ENCODE measurements at places on chromosomes 13 and 19. TPM values are rescaled to one million over a fixed set of nuclear protein-coding genes. Genes with fewer than 3 reads are reported as not detected.

Gene SLC25A41
- polyA plus RNA-seq = not detected

Gene TNNI3
- not detected for polyA plus RNA-seq

Gene SERPINE3
- not detected for polyA plus RNA-seq

Gene ZNF792
- 7.6 TPM for polyA plus RNA-seq

Gene FGF9
- 0.64 TPM for polyA plus RNA-seq

Gene IFNL1
- polyA plus RNA-seq = not detected

Gene APOC4
- polyA plus RNA-seq = not detected

Gene CGB5
- not detected for polyA plus RNA-seq

Gene KLF1
- not detected for polyA plus RNA-seq

Gene KCNJ14
- 0.12 TPM for polyA plus RNA-seq

Gene MIA
- polyA plus RNA-seq = not detected

Gene IGLON5
- not detected for polyA plus RNA-seq

Gene KLK5
- polyA plus RNA-seq = not detected

Gene PGLYRP2
- not detected for polyA plus RNA-seq

Gene GJB6
- 2.0 TPM for polyA plus RNA-seq

Gene CEACAM20
- polyA plus RNA-seq = not detected

Gene ZNF558
- polyA plus RNA-seq = 4.8 TPM

Gene SHANK1
- not detected for polyA plus RNA-seq

Gene PEAK3
- 0.49 TPM for polyA plus RNA-seq

Gene HPN
- polyA plus RNA-seq = not detected

Gene ZNF135
- polyA plus RNA-seq = 4.6 TPM

Gene CEACAM7
- polyA plus RNA-seq = not detected

Gene P2RY11
- polyA plus RNA-seq = 1.0 TPM

Gene CEACAM16
- not detected for polyA plus RNA-seq

Gene IZUMO4
- polyA plus RNA-seq = 0.51 TPM

Gene DACH1
- polyA plus RNA-seq = not detected

Gene FFAR3
- not detected for polyA plus RNA-seq

Gene RNF113B
- polyA plus RNA-seq = not detected

Gene PTPRS
- polyA plus RNA-seq = 0.19 TPM

Gene ACER1
- polyA plus RNA-seq = not detected

Gene NLRP12
- 0.13 TPM for polyA plus RNA-seq

Gene C1QTNF9B
- polyA plus RNA-seq = not detected

Gene PTGIR
- polyA plus RNA-seq = 1.3 TPM

Gene ATP1A3
- 0.34 TPM for polyA plus RNA-seq

Gene GAPDHS
- polyA plus RNA-seq = not detected

Gene PCDH8
- not detected for polyA plus RNA-seq

Gene KLK4
- polyA plus RNA-seq = not detected

Gene CEACAM1
- 3.7 TPM for polyA plus RNA-seq

Gene ZNF709
- 2.2 TPM for polyA plus RNA-seq

Gene SELENOV
- polyA plus RNA-seq = not detected

Gene FAM216B
- not detected for polyA plus RNA-seq

Gene PPP1R13L
- 2.1 TPM for polyA plus RNA-seq

Gene SMIM17
- 0.30 TPM for polyA plus RNA-seq

Gene SPTBN4
- polyA plus RNA-seq = not detected

Gene NBEA
- 1.1 TPM for polyA plus RNA-seq

Gene IGFL2
- polyA plus RNA-seq = not detected

Gene ZNF699
- polyA plus RNA-seq = 37.3 TPM

Gene NMRK2
- not detected for polyA plus RNA-seq

Gene HDGFL2
- 22.7 TPM for polyA plus RNA-seq

Gene TTYH1
- polyA plus RNA-seq = 0.06 TPM

Gene PVR
- polyA plus RNA-seq = not detected

Gene ZNF420
- 23.6 TPM for polyA plus RNA-seq

Gene C19orf73
- 2.8 TPM for polyA plus RNA-seq

Gene SIGLEC12
- polyA plus RNA-seq = not detected

Gene TUBA3C
- not detected for polyA plus RNA-seq

Gene ZNF726
- polyA plus RNA-seq = 2.3 TPM

Gene KIR2DL4
- polyA plus RNA-seq = not detected

Gene RDH8
- not detected for polyA plus RNA-seq

Gene SPART
- polyA plus RNA-seq = 47.9 TPM

Measured in naive B cell (primary cell).